ENCODE measurements at places on chromosomes 1 and 21.

- no peak for DNase-seq
These were observed 55.2 kb downstream of the GPR161 start for GRCh38 chr1:168081373-168082007.

GRCh38 chr1:221157026-221157761 is 278.0 kb downstream of the HLX start:
- no peak for DNase-seq

GRCh38 chr1:224406216-224406615 is 28.4 kb downstream of the WDR26 start:
- no peak for DNase-seq

- no peak for DNase-seq
These were observed 82.3 kb downstream of the HMCN1 start for GRCh38 chr1:185816460-185816859.

- DNase-seq = no peak
These were observed 59.3 kb upstream of the ABCG1 start for GRCh38 chr21:42159560-42160110.

DNA sequence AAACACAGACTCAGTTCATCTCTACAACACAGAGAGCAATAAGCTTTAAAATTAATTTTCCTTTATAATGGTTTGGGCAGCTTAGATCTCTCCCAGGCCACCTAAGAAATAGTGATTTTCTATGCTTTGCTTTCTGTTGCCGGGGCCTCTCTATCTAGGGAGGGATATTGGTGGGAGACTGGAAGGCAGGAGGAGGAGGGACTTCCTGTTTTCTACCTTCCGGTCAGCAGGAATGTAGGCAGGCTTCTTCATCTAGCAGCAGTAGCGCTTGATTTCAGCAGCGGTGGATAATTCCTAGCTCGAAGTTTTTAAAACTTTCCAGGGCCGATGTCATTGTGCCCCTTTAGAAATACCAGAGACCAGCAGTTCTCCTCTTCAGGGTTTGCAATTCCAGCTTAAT is 5.1 kb upstream of the DESI2 start:
- no peak for DNase-seq

DNA sequence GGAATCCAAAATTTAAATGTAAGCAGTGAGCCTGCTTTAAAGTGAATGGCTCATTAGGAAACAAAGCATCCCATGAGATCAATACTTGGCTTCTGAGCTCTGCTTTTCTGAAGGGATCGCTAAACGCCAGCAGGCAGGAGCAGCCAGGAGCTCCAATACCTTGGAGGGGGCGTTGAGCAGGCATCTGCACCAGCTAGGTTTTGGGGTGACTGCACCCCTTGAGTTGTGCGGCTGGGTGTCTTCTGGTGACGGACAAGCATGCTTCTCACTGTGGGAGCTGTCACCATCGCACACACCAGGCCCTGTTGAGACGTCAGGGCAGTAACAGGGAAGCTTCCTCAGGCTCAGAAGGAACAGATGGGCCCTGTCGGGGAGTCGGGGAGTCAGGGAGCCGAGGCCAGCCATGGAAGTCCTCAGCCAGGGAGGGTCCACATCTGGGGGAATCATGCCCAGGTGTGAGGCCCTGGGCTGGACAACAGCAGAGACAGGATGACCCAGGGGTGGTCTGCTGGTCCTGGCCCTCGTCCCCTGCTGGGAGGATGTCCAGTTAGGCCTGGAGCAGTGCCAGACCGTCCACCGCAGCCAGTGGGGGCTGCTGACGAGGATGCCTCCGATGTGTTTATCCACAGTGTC is 57.9 kb upstream of the ADARB1 start:
- no peak for DNase-seq

GRCh38 chr1:32600034-32600433 is 50.3 kb downstream of the ZBTB8OS start:
- DNase-seq = no peak

- DNase-seq = no peak
These were observed 13.1 kb downstream of the PGBD5 start for GRCh38 chr1:230413061-230413460.

DNA sequence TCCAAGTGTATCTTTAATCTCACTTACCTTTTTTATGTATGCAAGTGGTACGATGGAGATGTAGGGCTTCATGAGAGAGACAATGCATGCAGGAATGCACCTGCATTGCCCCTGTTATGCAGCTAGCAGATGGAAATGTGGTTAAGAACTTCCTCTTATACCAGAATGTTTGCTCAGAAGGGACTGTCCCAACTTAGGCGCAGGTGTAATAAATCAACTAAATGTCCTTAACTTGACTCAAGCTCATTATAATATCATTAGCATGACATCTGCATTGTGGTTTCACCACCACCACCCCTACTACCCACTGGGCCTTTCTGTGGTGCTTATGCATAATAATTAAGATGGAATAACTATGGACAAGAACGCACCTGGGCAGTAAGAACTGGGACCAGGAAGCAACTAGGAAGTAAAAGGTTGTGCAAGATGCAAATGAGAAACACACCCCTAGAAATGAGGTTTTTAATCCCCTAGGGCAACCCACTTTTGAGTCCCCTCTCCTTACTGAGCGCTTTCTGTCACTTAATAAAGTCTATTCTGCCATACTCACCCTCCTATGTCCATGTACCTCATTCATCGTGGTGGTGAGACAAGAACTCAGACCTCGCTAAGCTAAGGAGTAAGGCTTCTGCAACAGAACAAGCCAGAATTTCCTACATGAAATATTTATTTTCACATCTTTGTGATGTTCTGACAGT is 1103.3 kb upstream of the B3GALT2 start:
- no peak for DNase-seq

Data from A549 (cell line).